ENCODE measurements at places on chromosomes 5 and 9. TPM values are rescaled to one million over a fixed set of nuclear protein-coding genes. Genes with fewer than 3 reads are reported as not detected.

- H3K4me3 ChIP-seq = no peak overlapping the region
- no peaks in the 10 kb centered on the region for H3K36me3 ChIP-seq
- no peak for DNase-seq
- no peak overlapping the region for H3K27ac ChIP-seq
Observed at GRCh38 chr5:127011961-127012644, 18.3 kb downstream of the MARCHF3 start.

GRCh38 chr5:180173875-180174586, 35.0 kb downstream of the RASGEF1C start:
- no peak overlapping the region for H3K27ac ChIP-seq
- DNase-seq = no peak
- H3K36me3 ChIP-seq = no peaks in the 10 kb centered on the region

MCTP1 gene
- total RNA-seq = 0.39 TPM

CPEB4 gene
- total RNA-seq = 18.3 TPM

GRCh38 chr9:137971477-137972138, 94.0 kb downstream of the CACNA1B start:
- H3K36me3 ChIP-seq = no peaks in the 10 kb centered on the region
- H3K4me3 ChIP-seq = no peak overlapping the region
- H3K4me1 ChIP-seq = no peaks in the 10 kb centered on the region
- H3K27ac ChIP-seq = no peak overlapping the region

Measured in CD4-positive, alpha-beta memory T cell (primary cell).